Endodermal cell (in vitro differentiated cells): ENCODE measurements at places on chromosomes 12 and 14. TPM values are rescaled to one million over a fixed set of nuclear protein-coding genes. Genes with fewer than 3 reads are reported as not detected.

Gene MSRB3
- total RNA-seq, result 0.45 to 2.1 TPM (median 1.5 TPM) in 3 replicates

Gene ZDHHC17
- total RNA-seq, result 31.7 and 37.9 TPM in 2 replicates

Gene RPS6KL1
- 2.6 to 5.5 TPM (median 4.4 TPM) in 3 replicates for total RNA-seq

Gene TAS2R7
- total RNA-seq, result not detected in 2 replicates

Gene LRRC10
- total RNA-seq, result not detected in 2 replicates
